ENCODE measurements at places on chromosomes 7 and 10.
A peak's percentile ranks its signal among the peaks of the same experiment; 100 is the strongest.

GRCh38 chr7:43444711-43445578 is 138.0 kb upstream of the STK17A start:
- DNase-seq, result no peak

GRCh38 chr10:14327527-14327926 is 3.2 kb downstream of the FRMD4A start:
- DNase-seq, result no peak

- peak; percentile 79 for DNase-seq
These were observed 10.7 kb upstream of the HOXA13 start for GRCh38 chr7:27210441-27211083.

DNA sequence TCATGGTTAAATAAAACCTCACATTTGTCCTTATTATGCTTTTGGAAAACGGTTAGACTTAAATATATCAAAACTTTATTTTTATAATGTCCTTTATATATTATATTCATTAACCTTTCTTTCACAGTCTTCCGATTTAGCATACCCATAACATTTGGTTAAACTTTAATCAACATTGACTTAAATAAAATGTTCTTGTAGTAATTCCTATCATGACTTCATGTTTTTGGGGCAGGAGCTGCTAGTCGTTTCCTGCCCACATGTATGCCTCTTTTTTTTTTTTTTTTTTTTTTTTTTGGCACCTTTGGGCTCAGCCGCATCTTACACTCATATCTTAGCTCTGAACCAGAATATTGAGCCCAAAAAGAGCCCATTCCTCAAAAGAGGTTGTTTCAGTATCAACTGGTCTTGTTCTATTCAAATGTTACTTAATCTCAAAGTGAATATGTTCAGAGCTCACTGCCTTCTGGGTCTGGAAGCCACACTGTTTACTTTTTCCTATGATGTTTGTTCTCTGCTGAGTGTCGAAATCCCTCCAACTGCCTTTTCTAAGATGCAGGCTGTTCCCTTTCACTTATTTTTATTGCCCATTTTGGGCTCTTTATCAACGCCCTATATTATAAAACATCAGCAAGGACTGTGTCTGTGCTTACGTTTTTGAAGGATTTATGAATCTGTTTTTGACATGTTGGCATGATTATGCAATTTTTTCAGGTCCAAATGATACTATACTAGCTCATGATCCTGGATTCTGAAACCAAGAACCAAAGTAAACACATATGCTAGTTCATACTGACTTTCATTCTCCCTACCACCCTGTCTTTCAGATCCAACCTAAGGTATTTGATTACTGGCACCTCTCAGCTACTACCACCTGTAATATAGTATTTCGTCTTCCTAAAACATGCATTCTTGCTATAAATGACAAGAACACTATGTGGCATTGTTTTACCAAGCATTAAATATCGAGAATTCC is 914.4 kb downstream of the PCDH15 start:
- no peak for DNase-seq

DNA sequence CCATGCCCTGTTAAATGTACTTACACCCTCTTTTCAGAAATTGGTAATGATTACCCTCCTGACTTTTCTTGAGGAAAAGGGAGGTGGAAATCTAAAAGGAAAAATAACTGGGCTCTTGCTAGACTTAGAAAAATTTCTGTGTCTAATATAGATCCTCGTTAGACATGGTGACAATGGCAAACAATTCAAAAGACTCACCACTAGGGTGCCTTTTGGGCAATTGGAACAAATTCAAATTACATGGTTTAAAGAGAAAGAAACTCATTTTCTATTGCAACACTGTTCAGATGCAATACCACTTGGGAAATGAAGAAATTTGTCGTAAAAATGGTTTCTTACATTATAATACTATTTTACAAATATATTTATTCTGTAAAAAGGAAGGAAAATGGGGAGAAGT is 950.1 kb downstream of the GRM8 start:
- DNase-seq, result no peak
